ENCODE measurements at places on chromosomes 1 and 21.

- peak; percentile 68 for DNase-seq
These were observed 614 bp upstream of the CACNA1E start for GRCh38 chr1:181482521-181483284.

DNA sequence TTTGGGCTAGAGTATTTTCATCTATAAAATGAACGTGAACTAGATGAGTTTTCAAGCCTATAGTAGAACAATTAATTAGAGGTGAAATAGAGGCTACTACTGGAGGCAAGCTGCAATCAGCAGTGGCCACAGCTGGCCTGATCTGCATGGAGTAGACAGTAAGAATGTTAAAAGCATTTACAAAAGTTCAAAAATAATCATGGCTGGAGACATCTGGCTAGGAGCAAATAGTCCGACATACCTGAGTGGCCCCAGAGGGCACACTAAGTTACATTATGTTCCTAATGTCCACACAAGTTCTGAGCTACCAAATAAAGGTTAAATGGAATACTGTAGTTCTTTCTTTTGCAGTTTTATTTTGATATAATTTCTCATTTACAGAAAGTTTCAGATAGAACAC is 28.0 kb downstream of the MPZL1 start:
- no peak for DNase-seq

GRCh38 chr1:153490272-153491051 is 30.0 kb upstream of the S100A7 start:
- DNase-seq, result no peak

DNA sequence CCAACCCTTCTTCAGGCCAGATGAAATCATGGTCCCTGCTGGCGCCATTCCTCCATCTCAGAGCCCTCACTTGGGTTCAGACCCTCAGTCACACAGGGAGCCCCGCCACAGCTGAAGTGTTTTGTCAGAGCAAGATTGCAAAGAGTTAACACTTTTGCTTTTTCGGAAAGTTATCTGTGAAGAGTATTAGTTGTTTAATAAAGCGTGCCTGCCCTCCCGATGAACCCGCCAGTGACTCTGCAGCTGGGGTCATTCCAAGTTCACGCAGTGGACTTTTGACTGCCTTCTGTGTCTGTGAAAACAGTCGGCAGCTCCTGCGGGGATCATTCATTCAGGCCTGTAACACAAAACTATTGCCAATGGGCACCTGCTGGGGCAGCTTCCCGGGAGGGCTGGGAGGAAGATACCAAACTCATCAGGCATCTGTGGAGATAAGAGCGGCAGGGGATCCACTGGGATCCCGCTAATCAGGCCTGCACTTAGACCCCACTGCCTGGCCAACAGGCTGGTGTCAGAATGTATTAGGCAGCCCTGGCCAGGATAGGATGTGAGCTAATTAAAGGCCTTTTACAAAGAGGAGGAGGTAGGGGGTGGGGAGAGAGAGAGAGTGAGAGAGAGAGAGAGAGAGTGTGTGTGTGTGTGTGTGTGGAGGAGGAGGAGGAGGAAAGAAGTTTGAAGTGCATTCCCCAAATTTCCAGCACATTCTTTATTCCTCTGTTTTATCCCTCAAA is 184.5 kb downstream of the DHRS3 start:
- DNase-seq, result no peak

DNA sequence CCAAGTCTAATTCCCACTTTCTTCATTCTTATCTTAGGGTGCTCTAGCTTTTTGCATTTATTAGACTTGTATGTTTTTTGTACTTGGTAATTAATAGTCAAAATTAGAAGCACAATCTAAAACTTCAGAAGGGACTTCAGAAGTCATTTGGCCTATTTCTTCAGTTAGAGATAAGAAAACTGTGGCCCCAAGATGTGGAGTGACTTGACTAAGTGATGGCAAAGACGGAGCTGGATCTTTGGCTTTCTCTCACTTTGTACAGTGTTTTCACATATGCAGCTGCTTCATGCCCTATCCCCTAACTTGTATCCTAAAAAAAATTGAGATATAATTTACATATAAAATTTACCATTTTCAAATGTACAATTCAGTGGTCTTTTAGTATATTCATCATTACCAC is 21.7 kb downstream of the EPB41 start:
- DNase-seq, result no peak

DNA sequence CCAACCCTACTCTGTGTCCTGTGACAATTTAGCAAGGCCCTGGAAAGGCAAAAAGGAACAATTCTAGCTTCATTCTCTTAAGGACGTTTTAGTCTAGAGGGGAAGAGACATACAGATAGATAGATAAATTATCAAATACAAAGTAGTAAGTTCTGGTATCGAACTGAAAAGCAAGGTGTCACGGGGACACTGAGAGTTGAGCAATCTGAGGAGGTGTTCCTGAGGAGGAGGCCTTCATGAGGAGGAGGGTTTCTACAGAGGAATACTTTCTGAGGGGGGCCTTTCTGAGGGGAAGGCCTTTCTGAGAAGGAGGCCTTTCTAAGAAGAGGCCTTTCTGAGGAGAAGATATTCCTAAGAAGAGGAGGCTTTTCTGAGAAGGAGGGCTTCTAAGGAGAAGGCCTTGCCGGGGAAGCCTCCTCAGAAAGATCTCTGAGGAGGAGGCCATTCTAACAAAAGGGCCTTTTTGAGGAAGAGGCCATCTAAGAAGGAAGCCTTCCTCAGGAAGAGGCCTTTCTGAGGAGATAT is 155.9 kb upstream of the COA6 start:
- DNase-seq, result no peak

DNA sequence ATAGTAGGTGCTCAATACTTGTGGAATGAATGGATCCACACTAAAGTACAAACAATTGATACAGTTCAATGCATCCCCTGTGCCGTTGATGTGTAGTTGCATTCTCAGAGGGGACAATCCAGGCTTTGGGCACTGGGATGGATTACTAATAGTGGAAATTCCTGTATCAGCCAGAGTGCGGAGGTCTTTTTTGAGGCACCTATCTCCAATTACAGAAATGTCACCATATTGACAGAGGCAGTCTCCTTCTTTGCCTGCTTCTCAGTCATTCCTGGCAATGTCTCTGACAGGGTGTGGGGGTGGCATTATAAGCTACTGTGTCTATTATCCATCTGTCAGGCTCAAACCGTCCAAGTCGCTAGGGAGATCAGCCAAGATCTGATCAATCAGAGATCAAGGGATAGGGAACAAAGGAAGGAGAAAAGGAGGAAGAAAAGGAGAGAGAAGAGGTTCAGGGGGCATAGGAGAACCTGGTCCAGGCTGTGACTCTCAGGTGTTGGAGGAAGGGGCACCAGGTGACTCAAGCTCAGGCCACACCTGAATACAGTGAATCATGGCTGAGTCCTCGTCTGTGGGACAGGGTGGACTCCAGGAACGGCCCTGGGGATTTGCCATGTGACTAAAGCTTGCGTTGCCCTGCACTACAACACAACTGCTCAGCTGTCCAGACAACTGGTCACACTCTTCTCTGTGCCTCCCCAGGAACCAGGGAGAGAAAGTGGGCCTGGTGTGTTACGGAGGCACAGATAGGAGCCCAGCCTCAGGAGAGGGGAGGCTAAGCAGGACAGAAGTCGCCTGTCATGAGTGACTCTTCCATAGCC is 3.4 kb upstream of the LAMB3 start:
- DNase-seq, result no peak

DNA sequence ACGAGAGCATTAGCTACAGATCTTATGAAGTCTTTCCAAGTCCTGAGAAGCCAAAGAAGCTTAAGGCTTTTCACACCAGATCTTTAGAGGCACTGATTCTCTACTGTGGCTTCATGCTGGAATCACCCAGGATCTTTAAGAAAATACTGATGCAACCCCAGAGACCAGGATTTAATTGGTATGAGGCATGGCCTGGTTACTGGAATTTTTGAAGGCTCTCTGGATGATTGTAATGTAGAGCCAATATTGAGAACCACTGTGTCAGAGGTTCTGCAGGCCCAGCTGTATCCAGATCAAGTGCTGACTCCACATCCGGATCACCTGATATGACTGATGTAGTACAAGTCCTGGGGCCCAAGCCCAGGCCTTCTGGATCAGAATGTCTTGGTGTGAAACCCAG is 105.7 kb downstream of the PLPPR5 start:
- DNase-seq, result no peak

GRCh38 chr1:100482748-100483147 is 55.2 kb upstream of the GPR88 start:
- no peak for DNase-seq

GRCh38 chr1:183720028-183720427 is 66.9 kb upstream of the APOBEC4 start:
- DNase-seq, result no peak

DNA sequence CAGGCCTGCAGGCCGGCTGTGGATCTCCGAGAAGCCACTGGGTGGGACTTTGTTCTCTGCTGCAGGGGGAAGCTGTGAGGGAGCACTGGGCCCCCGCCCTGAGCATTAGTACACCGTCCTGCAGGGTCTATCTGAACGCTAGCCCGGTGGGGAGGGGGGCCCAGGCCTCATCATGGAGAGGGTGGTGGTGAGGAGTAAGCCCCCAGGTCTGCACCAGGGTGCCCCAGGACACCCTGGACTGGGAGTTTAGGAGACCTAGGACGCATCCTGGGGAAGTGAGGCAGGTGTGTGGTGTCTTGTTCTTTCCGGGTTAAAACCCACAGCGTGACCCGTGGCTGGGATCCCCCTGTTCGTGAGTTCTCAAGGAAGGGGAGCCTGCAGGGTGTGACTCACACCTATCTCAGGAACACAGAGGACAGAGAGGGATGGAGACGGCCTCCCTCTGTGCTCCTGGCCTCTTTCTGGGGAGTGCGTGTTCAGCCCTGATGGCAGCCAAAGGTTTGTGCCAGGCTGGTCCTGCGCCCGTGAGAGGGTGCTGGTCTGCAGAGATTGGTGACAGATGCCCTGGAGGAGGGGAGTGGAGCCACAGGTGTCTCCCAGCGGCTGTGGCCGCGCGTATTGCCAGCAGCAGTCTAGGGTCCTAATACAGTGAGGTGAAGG is 44.8 kb downstream of the AGPAT3 start:
- no peak for DNase-seq

GRCh38 chr21:41032541-41032940 is 135.4 kb upstream of the BACE2 start:
- no peak for DNase-seq

DNA sequence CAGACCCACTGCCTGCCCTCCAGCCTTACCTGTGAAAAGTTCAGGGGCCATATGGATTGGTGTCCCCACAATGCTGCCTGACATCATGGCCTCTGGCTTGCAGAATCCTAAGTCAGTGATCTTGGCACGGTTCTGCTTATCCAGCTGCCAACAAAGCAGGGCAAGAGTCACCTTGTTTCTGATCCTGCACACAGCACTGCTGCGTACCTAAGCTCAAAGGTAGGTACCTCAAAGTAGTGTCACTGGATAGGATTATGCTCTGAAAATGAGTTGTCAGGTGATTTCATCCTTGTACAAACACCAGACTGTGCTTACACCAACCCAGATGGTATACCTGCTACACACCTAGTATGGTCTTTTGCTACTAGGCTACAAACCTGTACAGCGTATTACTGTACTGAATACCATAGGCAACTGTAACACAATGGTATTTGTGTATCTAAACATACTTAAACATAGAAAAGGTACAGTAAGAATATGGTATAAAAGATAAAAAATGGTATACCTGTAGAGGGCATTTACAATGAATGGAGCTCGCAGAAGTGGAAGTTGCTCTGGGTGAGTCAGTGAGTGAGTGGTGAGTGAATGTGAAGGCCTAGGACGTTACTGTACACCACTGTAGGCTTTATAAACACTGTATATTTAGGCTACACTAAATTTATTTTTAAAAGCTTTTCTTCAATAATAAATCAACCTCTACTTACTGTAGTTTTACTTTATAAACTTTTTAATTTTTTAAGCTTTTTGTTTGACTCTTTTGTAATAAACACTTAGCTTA is 29.1 kb upstream of the RBBP5 start:
- no peak for DNase-seq

DNA sequence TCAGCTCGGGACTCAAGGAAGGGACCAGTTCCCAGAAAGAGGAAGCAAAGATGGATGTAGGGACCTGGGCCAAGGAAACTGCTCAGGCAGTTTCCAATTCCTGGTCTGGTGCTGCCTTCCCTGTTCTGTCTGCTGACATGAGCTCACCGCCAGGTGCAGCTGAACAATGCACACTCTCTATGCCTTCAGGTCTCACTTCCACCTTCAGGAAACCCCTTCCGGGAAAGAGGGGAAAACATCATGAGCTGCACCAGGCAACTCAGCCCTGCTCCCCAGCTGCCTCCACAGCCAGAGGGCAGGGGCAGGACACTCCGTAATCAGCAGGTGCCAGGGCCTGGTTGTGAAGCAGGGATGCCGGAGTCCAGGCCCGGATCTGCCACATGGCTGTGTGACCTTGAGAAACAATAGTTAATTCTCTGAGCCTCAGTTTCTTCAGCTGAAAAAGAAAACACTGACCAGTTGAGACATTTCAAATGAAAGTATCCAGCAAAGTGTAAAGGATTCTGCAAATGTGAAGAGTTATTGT is 27.8 kb downstream of the SMIM12 start:
- DNase-seq, result no peak

DNA sequence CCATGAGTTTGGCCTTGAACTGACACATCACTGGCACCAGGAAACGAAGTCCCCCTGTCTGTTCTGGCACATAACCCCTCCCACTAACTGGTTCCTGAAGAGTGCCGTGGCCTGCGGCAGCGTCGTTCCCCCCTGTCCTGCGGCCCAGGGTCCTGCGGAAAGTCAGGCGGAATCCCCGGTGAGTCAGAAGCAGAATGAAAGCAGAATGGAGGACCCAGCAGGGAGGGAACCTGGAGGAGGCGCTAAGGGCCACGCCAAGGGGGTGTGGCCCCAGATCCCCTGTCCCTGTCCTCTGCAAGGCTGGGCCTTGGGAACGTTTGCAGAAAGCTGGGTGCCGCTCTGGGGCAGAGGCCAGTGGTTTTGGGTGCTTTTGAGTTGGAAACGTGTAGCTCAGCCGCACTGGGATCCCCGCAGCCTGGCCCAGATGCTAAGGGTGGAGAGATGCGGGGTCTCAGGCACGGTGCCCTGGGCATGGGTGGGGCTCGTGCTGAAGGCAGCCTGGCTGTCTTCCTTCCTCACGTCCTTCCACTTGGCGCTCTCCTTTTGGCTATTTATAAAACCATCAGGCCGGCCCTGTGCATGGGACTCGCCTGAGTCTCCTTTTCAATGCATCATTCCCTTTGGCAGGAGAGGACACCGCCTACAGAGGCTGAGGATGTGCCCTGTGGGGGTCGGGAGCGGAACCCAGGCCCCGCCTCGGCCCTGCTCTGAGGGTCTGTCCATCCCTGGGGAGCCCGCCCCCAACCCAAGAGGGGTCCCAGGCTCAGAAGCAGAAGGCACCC is 36.2 kb downstream of the TP73 start:
- DNase-seq, result no peak

- no peak for DNase-seq
These were observed 89.8 kb upstream of the WLS start for GRCh38 chr1:68322096-68322495.

GRCh38 chr1:6602669-6603237 is at the start of gene KLHL21:
Gene KLHL21, minus strand, starts transcription at chr1:6602869. Its CDS starts 52 bp downstream, at chr1:6602817.
- DNase-seq, result peak; percentile 90

DNA sequence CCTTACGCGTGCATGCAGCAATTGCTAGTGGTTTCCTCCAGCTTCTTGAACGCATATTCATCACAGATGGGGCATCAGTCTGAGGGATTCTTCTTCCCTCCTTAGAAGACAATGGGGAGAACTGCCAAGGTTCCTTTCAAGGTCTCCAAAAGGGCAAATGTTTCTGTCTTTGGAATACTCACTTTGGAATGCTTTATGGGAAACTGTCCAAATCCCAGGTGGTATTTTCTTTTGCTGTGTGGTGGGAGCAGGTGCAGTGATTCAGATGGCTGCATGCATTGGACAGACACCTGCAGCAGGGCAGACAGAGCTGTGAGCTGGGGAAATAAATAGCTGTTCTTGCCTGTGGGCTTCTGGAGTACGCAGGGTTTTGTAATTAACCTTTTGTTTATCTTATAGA is 40.5 kb downstream of the URB2 start:
- no peak for DNase-seq

- DNase-seq, result no peak
These were observed 9.1 kb downstream of the SGIP1 start for GRCh38 chr1:66542811-66543767.

Data from activated naive CD8-positive, alpha-beta T cell treated with anti-CD3 and anti-CD28 coated beads, Interleukin-2, amount 10 ng/mL, durations not matched to agents 7 days and 5 days (primary cell).